RWPE1 (cell line): ENCODE measurements at places on chromosomes 7 and 10.

DNA sequence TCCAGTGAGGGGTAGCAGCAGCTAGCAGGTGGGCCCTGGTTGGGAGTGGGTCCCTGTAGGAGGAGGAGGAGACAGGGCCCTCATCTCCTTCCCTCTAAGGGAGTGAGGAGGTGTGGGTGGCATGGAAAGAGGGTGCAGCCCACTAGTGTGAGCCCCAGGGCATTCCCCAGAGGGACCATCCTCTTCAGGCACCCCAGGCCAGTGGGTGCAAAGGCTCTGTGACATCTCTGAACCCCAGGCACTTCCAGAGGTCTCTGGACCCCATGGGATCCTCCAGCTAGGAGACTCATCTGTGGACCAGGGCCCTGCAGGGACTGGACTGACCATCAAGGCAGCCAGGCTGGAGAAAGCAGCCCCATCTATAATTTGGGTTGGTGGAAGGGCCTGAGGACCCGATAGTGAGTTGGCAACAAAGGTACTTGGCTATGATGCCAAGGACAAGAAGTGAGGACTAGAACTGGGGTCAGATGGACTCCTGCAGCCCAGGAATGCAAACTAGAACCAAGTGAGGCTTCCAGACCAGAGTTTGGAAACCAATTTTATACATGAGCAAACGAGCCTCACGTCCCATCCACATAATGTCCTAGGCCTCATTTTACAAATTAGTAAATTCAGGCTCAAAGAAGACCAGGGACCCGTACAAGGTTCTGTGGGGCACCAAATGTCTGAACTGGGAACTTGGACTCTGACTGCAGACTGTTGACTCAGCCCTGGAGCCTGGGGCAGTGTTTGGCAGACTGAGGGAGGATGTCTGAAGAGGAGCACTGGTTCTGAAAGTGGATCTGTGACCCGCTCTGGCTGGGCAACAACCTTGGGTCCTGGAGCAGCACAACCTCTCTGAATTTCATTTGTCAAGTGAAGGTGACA, 1.4 kb upstream of the VSTM4 start:
- DNase-seq: no peak

- no peak for DNase-seq
Measured at GRCh38 chr10:101631821-101632475, 43.8 kb downstream of the DPCD start.

DNA sequence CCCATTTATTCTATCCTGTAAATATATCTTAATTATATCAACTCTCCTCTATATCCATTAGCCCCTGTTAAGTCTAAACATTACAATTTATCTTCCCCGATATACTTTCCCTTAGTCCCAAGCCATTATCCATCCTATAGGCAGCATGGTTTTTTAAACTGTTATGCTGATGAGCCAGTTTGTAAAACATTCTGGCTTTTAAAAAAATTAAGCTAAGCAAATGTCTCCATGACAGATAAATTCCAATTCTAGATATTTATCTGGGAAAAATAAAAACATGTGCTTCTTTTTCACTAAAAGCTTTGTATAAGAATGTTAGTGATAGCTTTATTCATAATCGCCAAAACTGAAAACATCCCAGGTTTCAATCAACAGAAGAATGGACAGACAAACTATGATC, 183.2 kb upstream of the GNAI1 start:
- no peak for DNase-seq

DNA sequence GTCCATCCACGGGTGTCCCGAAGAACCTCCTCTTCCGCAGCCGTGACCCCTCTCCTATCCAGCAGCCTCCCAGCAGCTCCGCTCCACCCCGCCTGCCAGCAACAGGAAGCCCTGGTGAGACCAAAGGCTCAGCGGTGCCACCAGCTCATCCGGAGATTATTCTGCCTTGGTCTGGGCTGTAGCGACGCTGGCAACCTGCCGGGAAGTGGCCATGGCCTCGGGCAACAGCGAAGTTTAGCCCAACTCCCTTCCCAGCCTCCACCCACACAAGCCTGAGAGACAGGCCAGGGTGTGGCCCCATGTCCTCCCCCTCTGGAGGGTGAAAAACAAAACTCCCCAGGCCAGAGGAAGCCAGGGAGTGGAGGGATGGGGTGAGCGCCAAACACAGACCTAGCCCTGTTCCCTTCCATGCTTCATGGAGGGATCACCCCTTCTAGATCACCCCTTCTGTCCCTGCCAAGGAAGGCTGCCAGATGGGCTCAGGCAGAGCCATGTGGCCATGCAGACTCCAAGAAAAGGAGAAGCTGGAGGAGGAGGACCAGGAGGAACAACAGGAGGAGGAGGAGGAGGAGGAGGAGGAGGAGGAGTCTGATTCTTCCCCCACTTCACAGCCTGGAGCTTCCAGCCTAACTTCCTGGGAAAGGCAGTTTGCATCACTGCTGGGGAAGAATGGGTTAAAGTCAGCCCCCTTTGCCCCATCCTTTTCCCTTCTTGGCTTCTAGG, 918 bp downstream of the CALHM2 start:
- peak; percentile 78 for DNase-seq

DNA sequence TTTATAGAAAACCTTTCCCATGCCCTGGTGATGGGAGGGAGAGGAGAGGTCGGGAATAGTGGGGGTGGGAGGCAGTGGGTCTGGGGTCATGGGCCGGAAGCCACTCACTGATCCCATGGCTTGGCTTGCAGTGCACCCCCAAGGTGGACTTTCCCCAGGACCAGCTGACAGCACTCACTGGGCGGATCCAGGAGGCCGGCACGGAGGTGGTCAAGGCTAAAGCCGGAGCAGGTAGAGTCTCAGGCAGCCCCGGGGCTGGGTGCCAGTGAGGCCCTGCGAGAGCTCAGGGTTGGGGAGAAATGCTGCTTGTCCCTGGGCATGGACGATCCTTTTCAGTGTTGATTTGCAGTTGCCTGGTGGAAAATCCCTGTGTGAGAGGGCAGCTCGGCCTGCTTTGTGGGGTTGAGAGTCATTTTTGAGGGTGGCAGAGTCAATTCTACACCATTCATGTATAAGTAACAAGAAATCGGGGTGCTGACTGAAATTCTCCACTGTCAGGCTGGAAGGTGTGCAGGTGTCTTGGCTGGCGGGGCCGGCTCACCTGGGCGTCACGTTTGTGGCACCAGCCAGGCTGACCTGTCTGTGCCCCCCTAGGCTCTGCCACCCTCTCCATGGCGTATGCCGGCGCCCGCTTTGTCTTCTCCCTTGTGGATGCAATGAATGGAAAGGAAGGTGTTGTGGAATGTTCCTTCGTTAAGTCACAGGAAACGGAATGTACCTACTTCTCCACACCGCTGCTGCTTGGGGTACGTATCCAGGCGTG, 16.5 kb downstream of the MDH2 start:
- no peak for DNase-seq

GRCh38 chr7:1241258-1241602, 8.6 kb downstream of the UNCX start:
- DNase-seq: no peak
